ENCODE measurements at places on chromosomes 1 and 21.

- no peak for DNase-seq
Observed at GRCh38 chr1:8136766-8137165, 110.7 kb upstream of the ERRFI1 start.

GRCh38 chr1:63143482-63143881, 178.9 kb upstream of the FOXD3 start:
- DNase-seq: no peak

GRCh38 chr1:163346326-163346870, 24.6 kb downstream of the NUF2 start:
- DNase-seq: no peak

GRCh38 chr1:56229186-56229585, 350.2 kb downstream of the PLPP3 start:
- peak; percentile 9 for DNase-seq

GRCh38 chr1:6010554-6010953, 18.3 kb upstream of the NPHP4 start:
- DNase-seq: no peak

- DNase-seq: peak; percentile 29
Observed at GRCh38 chr1:228650141-228650540, 85.1 kb upstream of the RHOU start.

DNA sequence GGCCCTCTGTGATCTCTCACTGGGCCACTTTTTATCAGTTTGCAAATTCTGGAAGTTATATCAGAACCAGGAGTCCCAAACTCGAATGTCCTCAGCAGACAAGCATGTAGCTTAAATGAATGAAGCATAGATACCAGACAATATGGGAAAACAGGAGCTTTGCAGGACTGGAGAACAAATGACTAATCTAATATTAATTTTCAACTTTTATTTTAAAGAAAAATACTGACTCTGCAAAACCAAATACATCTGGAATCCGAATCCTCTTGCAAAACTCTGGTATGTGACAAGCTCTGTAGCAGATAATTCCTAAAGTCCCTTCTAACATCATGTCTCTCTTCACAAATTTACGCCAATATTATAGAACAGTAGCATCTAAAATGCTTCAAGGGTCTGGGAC, 427.4 kb downstream of the TTLL7 start:
- DNase-seq: no peak
